ENCODE measurements at places on chromosomes 6 and 20.
A peak's percentile ranks its signal among the peaks of the same experiment; 100 is the strongest.

DNA sequence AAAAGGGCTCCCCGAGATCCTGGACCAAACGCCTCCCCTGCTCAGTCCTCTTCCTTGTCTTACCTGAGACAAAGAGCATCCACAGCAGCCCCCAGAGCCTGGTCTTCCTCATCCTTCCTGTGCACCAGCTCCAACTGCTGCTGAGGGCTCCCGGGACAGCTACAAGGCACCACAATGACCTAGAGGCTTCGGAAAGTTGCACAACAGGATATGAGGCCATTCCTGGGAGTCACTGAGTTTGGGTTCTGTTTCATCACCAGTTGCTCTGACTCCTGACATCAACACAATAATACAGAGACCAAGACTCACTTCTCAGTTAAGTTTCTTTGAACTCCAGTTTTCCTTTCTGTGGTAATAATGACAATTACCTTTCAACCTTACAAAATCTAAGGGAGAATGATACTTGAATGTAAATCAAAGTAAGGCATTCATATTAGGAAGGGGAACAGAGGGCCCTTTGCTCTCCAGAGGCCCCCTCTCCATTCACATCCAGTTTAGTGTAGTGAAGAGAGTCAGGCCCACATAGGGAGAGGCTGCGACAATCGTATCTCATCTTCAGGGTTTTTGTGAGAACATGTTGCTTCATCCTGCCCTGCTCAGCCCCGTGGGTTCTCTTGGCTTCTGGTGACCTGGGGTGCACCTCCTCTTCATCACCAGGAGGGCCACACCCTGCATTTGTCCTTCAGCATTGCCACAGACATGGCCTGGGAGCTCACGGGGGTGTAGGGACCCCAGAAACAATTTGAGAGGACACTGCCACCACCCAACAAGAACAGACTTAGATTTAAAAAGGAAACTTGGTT, at the start of gene TREM1:
TSS of gene TREM1 (minus strand) at position 139 of the 803 bp plus-strand sequence. CDS start at position 112, 27 bp downstream.
- DNase-seq: no peak

GRCh38 chr20:44832724-44833123, 22.4 kb upstream of the RIMS4 start:
- DNase-seq: no peak

GRCh38 chr6:43186706-43187105, 4.7 kb downstream of the CUL9 start:
- DNase-seq: no peak

GRCh38 chr6:108960601-108961000, 112.4 kb downstream of the ARMC2 start:
- DNase-seq: no peak

DNA sequence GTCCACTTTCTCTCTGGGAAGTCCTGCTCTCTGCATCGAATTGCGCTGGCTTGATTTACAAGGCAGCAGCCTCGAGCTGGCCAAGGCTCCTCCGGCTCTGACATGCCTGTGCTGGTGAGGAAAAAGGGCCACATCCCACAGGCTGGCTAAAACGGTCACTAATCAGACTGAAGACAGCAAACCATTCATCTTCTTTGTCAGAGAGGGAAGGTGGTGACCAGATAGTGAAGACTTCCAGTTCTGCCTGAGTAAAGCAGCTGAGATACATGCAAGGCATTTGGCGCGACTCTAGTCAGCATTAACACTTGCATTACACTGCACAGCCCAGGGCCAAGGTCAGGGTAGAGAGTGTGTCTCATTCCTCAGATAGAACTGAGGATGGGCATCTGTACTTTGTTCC, 203.2 kb upstream of the MAP3K7 start:
- no peak for DNase-seq

- no peak for DNase-seq
These were observed 14.3 kb upstream of the ZC3H12D start for GRCh38 chr6:149499066-149499465.

DNA sequence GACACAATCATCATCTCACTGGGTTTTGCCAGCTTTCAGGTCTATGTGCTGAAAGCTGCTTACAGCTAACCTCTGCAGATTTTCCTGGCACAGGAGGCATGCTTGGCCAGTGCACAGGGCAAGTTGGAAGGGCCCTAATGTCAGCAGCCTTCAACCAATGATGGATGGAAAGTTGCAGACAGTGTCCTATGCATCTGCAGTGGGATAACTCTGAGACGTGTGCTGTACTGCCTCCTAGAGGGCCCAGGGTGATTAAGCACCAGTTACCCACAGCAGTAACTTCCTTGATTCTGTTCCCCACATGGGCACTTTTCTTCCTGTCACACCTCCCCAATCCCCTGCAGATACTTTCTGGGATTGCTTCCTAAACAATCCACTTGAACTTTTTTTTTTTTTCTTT, 38.6 kb downstream of the OVOL2 start:
- DNase-seq: no peak

GRCh38 chr6:133632206-133632605, 256.7 kb upstream of the TCF21 start:
- DNase-seq: no peak

- no peak for DNase-seq
These were observed 372.1 kb upstream of the CNR1 start for GRCh38 chr6:88538130-88538706.

DNA sequence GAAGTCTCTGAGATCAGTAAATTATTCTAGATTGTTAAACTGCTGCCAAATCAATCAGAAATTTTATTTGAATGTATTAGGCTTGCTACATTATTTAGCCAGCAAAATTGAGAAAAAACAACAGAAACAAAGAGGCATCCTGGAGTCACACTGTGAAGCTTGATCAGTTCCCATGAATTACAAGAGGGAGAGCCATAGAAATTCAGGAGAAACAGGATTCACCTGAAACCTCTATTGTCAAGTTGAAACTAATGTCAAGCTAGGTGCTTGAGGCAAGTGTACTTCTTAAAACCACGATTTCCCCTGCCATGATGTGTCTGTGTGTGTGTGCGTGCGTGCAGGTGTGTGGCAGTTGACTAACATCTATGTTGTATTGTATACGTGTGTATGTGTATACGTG, 439.1 kb upstream of the NOX3 start:
- DNase-seq: no peak

DNA sequence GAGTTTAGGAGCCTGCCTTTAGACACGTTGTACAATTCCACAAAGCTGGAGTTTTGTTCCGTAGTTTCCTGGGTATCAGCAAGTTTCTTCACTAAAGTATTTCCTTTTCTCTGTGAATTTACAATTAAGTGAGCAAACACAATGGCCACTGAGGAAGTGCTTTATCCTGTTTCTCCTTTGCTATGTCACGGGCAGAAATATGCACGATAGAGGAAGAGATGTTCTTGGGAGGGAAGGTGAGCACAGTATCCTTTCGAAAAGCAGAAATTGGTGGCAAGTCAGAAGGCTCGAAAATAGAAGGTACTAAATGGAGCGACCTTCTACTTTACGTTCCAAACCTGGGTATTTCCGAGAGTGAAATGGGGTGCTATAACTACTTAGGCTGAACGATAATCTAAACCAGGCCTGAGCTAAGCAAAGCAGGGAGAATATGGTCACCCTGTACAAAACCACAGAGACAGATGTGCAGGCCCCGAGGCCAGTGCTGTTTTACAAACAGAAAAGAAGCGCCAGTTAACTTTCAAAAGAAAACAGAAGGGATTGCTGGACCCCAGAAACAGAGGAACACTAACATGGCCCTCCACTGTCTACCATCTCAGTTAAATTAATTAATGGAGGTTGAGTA, 259.6 kb downstream of the TBC1D7 start:
- no peak for DNase-seq

GRCh38 chr20:51347831-51348230, 194.7 kb downstream of the NFATC2 start:
- DNase-seq: no peak

DNA sequence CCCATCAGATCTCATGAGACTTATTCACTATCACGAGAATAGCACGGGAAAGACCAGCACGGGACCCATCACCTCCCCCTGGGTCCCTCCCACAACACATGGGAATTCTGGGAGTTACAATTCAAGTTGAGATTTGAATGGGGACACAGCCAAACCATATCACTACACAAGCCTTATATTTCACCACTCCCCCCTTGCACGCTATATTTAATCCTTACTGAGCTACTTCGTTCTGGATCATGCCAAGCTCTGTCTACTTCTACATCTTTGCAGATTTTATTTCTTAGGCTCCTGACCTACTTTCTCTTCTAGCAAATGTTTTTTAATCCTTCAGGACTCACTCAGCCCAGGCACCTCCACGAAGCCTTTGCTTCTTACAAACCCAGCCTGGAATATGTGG, 452.6 kb upstream of the SOX4 start:
- no peak for DNase-seq

GRCh38 chr6:47787620-47788497, 6.0 kb downstream of the OPN5 start:
- DNase-seq: peak; percentile 16

GRCh38 chr6:67717281-67717680, 917.8 kb upstream of the ADGRB3 start:
- no peak for DNase-seq

DNA sequence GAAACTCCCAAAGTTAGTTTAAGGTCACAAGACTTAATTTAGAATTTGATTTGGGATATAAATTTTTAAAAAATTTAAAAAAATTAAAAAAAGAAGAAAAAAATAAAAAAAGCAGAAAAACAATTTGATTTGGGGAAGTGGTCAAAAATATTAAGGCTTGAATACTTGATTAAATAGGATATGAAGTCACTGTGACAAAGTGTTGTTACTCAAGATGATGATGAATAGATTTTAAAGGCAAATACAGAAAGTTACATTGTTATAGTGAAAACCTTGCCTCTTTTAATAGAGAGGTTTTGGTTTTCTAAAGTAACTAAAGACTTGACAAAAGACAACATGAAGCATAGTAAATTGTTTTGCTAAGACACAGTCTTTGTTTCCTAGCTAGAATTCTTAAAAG, 7.2 kb downstream of the CST9 start:
- DNase-seq: no peak

DNA sequence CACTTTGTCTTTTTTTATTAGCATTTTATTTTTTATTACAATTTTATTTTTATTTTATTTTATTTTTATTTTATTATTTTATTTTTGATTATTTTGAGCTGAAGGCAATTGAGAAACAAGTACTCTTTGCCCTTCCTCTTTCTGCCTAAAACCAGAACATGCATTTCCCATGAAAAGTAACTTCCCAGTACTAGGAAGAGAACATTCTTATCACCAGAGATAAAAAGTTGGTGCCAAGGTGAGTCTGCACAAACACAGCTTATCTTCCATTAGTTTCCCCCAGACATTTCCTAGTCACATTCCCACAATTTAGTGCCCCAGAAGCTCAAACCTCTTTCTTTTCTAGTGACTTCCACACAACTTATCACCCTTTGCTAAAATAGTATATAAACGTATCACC, 84.8 kb downstream of the CD24 start:
- no peak for DNase-seq

DNA sequence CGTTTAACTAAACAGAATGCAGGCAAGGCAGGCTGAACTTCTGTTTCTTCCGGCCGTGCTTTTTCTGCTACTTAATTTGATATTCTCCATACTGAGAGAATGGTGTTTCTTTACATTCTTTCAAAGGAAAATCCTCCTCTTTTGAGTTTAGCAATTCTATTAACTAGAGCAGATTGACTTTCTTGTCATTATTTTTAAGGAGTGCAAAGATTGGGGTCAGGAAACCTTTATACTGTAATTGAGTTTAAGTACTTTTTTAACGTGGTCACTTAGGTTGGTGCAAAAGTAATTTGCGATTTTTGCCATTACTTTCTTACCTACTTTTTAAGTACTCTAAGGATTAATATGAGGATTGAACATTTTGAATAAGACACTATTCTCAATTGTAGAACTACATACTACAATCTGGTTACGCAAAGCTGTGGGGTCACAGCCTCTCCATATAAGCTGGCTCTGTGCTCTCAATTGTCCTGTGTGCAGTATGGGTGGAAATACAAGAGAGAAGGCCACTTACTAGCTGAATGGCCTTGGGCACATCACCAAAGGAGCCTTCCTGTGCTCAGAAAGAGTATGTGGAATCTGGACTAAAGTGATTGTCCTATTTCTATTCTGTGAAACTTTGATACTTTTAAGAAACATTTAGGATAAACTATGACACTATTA, 16.7 kb downstream of the HECA start:
- no peak for DNase-seq

- DNase-seq: no peak
These were observed 248.7 kb upstream of the ECI2 start for GRCh38 chr6:4383910-4384638.

GRCh38 chr6:36113703-36114102, 16.6 kb upstream of the MAPK13 start:
- no peak for DNase-seq

GRCh38 chr6:81562169-81562568, 190.3 kb downstream of the TENT5A start:
- no peak for DNase-seq

GRCh38 chr6:129239825-129240491, 357.0 kb downstream of the LAMA2 start:
- DNase-seq: no peak

All from activated T-cell treated with anti-CD3 and anti-CD28 coated beads for 24 hours (primary cell).